Placental pericyte (primary cell): ENCODE measurements at places on chromosomes 16 and 17. TPM values are rescaled to one million over a fixed set of nuclear protein-coding genes. Genes with fewer than 3 reads are reported as not detected.

TBC1D3D gene
- total RNA-seq, result 0.44 TPM in 1 of 2 replicates, not detected in the other

SGCA gene
- total RNA-seq, result 2.0 and 5.5 TPM in 2 replicates

GRB7 gene
- total RNA-seq, result 0.57 TPM in 1 of 2 replicates, not detected in the other

KRTAP9-8 gene
- total RNA-seq, result not detected in 2 replicates

TEKT1 gene
- not detected in 2 replicates for total RNA-seq

EPN3 gene
- total RNA-seq, result not detected in 2 replicates

NPIPA7 gene
- total RNA-seq, result 1.0 and 1.5 TPM in 2 replicates

DHX58 gene
- 9.6 and 21.2 TPM in 2 replicates for total RNA-seq

EME2 gene
- 10.3 and 14.5 TPM in 2 replicates for total RNA-seq

MYH3 gene
- total RNA-seq, result 0.22 and 0.86 TPM in 2 replicates

MYH1 gene
- not detected in 2 replicates for total RNA-seq

MMP25 gene
- not detected in 2 replicates for total RNA-seq

CCL13 gene
- total RNA-seq, result not detected in 2 replicates

C17orf113 gene
- under 0.01 and 0.22 TPM in 2 replicates for total RNA-seq

APOBR gene
- total RNA-seq, result not detected in 2 replicates

DOC2A gene
- 0.14 TPM in 1 of 2 replicates, not detected in the other for total RNA-seq
